ENCODE measurements at places on chromosomes 2 and 18. TPM values are rescaled to one million over a fixed set of nuclear protein-coding genes. Genes with fewer than 3 reads are reported as not detected.

DNA sequence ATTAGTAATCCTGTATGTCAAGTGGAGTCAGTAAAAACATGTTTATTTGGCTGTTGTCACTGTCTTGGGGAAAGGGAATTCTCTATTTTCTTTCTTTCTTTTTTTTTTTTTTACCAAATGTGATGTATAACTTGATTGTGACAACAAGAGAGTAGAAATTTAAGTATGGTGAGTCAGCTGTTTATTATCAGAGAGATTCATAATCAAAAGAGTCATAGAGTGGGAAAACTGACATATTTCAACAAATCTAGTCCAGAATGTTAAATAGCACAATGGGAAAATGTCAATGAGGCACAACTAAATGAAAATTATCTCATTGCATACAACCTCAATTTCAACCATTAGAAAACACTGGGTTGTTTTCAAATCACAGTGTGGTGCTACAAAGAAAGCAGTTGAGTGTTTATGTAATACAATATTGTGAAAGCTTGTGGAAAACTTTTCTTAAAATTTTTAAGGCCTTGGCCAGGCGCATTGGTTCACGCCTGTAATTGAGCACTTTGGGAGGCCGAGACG, 111.9 kb upstream of the DTNA start:
- DNase-seq: no peak

Gene HJURP
- total RNA-seq: 0.41 TPM

GRCh38 chr2:101528501-101528900, 53.6 kb upstream of the RFX8 start:
- no peak for DNase-seq

DNA sequence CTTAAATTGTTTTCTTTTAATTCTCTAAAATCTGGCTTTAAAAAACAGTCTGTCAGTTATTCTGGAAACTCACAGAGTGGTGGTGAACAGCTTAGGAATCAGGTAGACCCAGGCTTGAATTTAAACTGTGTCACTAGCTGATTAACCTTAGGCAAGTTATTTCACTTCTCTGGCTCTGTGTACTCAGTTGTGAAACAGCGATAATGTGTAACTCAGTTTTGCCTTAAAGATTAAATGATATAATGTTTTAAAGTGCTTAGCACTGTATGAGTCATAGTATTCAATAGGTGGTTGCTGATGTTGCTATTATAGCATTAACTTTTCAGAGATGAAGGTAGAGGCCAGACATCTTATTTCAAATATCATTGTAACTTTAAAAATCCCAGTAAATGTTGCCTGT, 40.7 kb downstream of the PKP4 start:
- no peak for DNase-seq

Gene SPR
- total RNA-seq: 52.4 TPM
